Muscle of leg (tissue), 16 donors: ENCODE measurements at places on chromosomes 12 and 14. TPM values are rescaled to one million over a fixed set of nuclear protein-coding genes. Genes with fewer than 3 reads are reported as not detected.

KIF5A gene
- 0.04 TPM for total RNA-seq

MGST1 gene
- total RNA-seq, result 4.1 TPM

PLEKHG7 gene
- 0.18 TPM for total RNA-seq

FITM1 gene
- 170 TPM for total RNA-seq

NUBPL gene
- 11.2 TPM for total RNA-seq

DBX2 gene
- total RNA-seq, result 0.22 TPM

ACSM4 gene
- total RNA-seq, result not detected

OR4M1 gene
- not detected for total RNA-seq

AQP6 gene
- 0.13 TPM for total RNA-seq

- no peak for DNase-seq
Measured at GRCh38 chr12:2347137-2347843, 294.5 kb downstream of the CACNA1C start.

DNA sequence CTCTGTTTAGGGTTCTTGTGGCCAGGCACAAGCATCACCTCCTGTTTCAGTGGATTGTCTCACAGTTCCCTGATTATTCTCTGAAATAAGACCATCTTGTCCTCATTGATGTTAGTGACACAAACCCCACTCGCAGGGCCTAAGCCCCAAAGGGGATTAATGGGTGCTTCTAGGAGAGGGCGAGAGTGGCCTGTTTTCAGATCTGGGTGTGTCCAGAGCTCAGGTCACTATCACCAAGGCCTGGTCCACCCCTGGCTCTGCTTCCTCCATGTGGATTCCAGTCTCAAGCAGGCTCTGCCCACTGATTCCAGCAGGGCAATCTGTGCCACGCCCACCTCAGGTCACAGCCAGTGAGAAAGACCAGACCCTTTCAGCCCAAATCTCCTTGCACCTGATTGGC lies 361.9 kb downstream of the ADGRD1 start:
- no peak for DNase-seq

GRCh38 chr12:51218607-51219161 lies 822 bp upstream of the POU6F1 start:
- no peak for DNase-seq

DNA sequence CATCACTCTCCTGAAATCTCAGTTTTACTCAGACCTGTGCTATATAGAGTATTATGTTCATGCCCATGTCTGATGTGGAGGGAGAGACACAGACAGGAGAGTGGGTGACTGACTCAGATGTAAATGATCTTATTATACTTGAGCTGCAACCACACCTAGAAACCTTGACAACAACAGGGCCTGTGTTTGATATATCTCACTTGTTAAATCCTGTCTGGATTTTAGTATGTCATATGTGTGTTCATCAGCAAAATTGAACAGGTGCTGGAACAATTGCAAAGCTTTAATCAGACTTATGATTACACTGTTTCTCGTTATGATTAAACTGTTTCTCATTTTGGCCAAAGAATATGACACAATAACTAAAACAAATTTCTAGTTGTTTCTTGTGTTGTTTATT lies 37.7 kb downstream of the DIP2B start:
- peak; percentile 15 for DNase-seq

DNA sequence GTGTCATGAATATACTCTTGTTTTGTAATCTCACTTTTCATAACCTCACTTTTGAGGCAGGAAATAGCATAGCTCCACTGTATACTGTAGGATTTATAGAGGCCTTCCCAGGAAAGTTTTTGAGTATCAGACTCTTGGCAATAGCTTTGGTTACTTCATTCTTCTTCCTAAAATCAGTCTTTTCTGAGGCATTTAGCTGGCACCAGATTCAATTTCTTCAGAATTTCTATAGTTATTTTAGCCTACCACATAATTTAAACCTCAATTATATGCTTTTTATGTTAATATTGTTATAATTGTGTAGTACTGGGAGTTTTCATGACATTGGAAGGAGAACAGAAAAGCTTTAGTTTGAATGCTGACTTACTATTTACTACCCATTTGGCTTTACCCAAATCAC lies 322.3 kb upstream of the FAR2 start:
- no peak for DNase-seq

- no peak for DNase-seq
Measured at GRCh38 chr12:73361864-73362230, 1089.7 kb downstream of the TRHDE start.

DNA sequence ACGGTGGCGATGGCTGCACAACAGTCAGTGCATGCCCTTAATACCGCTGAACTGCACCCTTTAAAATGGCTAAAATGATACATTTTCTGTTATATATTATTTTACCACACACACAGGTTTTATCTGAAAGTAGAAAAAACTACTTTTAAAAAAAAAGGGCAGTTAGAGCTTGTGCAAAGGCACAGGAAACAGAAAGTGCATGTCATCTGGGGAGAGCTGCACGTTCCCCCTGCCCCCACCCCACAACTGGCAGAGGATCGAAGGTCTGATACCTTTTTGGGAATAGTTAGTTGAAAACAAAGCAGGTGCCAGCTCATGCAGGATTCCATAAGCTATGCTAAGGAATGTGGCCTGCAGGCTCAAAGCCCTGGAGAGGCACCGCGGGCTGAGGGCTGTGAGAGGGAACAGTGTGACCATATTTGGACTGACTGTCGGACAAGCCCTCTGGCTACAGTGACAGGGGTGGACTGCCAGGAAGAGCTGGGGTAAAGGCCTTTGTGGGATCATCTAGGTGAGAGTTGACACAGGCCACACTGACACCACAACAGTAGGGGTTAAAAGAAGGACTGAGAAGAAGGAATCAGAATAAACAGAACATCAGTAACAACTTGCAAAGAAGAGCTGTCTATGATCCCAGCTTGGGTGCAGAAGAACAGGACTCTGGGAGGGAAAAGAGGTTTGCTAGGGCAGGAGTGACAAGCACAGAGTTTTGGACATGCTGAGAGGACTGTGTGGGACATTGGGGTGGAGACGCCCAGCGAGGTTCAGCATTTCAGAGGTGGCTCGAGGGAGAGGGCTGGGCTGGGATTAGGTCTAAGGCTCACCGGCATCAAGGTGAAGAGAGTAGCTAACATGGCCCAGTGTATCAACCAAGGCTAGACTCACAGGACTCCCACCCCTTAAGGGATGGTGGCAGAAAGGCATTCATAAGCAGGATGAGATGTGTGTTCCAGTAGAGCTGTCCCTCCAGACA lies 54.6 kb downstream of the ACTN1 start:
- no peak for DNase-seq

DNA sequence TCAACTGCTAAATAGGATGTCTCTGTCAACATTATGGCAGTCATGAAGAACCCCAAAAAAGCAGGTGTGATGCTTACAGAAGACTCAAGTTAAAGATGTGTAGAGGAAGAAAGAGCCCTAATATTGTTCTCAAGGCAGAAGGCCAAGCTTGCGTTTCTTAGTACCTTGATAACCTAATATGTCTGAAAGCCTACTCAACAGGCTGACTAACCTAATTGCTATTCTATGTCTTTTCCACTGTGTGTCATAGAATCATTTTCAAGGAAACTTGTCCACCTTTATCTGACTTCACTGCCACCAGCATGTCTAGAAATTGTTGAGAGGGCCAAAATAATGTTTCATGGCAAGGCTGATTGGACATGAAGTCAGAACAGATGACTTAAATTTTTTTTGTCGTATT lies 373.2 kb downstream of the BTG1 start:
- no peak for DNase-seq

GRCh38 chr14:85359505-85359904 lies 170.4 kb upstream of the FLRT2 start:
- DNase-seq, result no peak

- no peak for DNase-seq
Measured at GRCh38 chr12:89965993-89966392, 257.4 kb upstream of the ATP2B1 start.

DNA sequence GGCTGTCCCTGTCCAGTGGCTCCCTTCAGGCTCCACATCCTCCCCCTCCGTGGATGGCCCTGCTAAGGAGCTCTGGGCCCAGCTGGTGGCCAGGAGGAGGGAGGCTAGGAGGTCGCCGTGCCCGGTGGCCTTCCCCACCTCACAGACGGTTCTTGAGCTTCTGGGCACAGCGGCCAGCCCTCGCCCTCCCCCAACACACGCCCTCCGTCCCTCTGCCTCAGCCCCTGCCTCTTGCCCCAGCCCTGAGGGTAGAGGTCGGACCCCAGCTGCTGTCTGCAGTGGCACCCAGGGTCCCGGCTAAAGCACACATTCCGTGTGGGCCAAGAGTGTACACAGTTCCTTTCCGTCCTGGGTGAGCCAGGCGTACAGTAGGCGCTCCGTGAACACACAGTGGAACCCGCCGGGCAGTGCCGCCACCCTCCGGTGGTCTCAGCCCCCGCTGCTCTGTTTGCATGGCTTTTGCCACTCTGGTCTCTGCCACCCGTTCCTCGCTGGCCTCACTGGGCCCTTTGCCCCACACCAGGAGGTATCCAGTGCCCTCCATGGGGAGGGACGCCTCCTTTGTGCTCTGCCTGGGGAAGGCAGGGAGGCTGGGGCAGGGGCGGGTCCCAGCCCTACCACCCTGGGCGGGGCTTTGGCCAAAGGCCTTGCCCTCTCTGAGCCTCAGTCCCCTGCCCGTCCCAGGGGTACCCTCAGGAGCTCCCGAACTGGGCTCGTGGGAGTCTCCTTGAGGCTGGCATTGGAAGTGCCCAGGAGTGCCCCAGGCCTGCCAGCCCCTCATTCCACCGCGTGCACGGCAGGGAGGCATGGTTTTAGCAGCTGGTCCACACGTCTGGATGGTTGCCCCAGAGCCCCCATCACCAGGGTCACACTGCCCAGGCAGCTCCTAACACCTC lies 13.0 kb downstream of the TRMT61A start:
- no peak for DNase-seq

GRCh38 chr14:100278702-100279101 lies 27.5 kb downstream of the SLC25A29 start:
- DNase-seq, result no peak

DNA sequence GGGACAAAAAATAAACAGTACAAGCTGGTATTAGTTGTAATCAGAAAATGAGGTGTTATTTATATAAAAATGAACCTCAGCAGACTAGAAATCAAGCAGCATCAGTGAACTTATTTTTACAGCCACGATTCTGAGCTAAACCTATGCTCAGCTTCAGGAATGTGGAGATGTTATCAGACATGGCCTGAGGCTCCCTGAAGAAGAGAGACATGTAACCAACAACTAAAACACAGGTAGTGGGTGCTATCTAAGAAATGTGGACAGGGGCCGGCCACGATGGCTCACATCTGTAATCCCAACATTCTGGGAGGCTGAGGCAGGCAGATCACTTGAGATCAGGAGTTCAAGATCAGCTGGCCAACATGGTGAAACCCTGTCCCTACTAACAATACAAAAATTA lies 534.3 kb downstream of the VRK1 start:
- DNase-seq, result no peak

GRCh38 chr12:85681333-85681732 lies 154.9 kb downstream of the RASSF9 start:
- no peak for DNase-seq

DNA sequence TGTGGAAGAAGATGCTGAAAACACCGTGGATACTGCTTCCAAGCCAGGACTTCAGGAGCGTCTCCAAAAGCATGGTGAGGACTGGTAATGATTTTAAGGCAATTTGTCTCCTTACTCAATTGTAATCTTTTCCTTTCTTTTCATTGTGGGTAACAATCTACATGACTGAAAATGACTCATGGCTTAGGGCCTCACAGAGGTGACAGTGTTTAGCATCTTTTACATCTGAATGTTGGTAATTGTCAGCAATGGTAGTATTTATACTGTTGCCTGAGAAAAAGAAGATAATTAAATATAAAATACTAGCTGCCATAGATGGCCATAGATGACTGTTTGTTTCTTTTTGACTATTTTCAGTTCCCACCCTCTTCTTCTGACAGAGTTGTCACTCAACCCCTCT lies 31.6 kb downstream of the TULP3 start:
- DNase-seq, result no peak

DNA sequence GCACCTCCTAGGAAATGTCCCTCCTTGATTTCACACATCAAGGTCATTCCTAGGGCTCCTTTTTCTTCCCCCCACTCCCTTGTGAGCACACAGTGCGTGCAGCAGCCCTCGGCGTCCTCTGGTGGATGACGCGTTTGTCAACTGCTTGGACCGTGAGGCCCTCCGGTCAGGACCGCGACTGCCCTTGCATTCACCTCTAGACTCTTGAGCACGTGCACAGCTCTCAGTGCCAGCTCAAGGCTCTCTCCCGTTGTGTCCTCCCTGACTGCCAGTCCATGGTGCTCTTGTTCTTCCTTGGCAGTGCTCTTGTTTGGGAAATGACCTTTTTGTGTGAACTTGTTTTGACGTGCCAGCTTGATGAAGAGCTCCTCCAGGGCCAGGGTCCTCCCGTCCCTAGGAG lies 67.9 kb downstream of the TSPAN9 start:
- DNase-seq, result no peak

- no peak for DNase-seq
Measured at GRCh38 chr12:16482726-16483125, 123.2 kb downstream of the LMO3 start.

DNA sequence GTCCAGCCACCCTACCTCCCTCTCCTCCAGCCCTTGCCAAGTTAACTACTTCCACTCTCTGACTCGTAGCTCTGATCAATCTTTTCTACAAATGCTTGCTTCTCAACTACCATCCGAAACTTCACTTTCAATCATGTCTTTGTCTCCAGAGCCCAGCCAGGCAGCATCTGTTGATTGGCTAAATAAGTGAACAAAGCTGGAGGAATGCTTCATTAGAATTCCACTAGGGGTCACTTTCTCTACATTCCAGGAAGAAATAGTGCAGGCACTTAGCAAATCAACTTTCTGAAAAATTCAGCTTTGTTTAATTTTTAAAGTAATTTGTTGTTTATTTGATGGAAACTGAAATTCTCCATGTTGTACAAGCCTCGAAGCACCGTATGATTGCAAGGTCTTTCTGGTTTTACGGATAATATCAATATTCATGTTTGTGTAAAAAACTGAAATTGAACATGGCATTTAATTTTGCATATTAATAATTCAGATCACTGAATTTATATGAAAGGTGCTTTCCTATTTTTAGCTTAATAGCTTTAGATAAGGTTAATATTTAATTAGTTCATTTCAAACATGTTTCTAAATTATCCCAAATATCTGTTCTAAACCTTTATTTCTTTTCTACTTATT lies 32.4 kb upstream of the HELB start:
- peak; percentile 53 for DNase-seq

DNA sequence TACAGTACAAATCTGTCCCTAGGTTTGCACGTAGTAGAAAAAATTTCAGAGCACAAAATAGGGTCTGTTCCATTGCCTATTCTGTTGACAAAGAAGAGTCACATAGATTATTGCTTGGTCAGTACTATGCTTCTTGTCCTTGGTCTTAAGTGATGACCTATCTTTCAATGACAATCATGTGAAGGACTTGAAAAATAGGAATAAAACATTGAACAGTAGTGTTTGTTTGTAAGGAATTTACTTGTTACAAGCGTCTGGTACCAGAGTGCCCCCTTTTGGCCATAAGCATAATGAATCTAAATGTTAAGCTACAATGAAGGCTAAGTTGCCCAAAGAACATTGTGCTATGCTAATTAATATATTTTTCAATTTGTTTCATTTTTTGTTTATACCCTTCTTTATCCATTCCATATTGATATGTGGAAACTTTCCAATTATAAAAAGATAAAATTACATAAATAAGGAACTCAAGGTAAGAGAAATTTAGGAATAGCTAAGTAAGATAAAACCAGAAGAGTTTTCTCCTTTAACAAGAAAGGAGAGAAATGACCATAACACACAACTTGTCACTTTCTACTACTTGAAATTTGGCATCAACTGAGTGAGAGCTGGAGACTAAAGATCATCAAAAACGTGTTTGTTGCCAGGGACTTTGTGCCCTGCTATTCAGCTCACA lies 204.7 kb downstream of the EPS8 start:
- peak; percentile 78 for DNase-seq
